Lower leg skin (tissue), 4 donors: ENCODE measurements at places on chromosomes 2 and 18.

DNA sequence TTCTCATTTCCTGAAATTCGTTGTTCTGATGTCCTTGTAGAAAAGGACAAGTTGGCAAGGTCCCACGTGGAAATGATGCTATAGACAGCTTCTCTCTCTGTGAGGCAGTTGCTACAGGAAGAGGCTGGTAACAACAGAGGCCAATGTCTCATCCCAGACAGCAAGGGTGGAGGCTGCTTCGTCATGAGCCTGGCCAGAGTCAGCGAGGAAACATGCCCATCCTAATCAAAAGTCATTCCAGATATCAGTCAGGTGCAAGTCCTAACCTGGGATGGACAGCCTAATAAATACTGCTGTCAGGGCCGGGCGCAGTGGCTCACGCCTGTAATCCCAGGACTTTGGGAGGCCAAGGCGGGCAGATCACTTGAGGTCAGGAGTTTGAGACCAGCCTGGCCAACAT lies 6.4 kb upstream of the SMAD7 start:
- DNase-seq, result no peak

GRCh38 chr2:28336982-28337627 lies 55.6 kb upstream of the FOSL2 start:
- DNase-seq, result peak; percentile 85

- DNase-seq, result no peak
These were observed 28.9 kb downstream of the MGAT5 start for GRCh38 chr2:134282629-134283400.

- no peak for DNase-seq
These were observed 2.2 kb downstream of the PLEKHA3 start for GRCh38 chr2:178482437-178482836.

DNA sequence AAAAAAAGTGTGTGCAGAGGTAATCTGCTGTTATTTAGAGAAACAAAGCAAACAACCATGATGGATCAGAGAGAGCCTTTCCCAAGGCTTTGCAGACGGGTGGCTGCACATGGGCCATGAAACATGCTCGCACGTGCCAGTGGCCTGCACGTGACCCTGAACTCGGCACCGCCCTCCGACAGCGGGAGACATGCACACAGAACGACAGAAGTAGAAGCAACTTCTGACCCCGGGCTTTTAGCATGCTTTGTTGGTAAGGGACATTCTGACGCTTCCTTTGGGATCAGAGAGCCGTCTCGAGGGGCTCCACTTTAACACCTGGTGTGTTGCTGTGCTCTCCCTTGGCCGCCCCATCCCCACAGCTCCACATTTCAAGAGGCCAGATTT lies 112.5 kb downstream of the KCNF1 start:
- no peak for DNase-seq

- no peak for DNase-seq
These were observed 46.1 kb upstream of the CYTIP start for GRCh38 chr2:157489983-157490382.

- DNase-seq, result no peak
These were observed 49.6 kb downstream of the LINC00305 start for GRCh38 chr18:64099244-64099643.

GRCh38 chr2:40348665-40349064 lies 103.2 kb downstream of the SLC8A1 start:
- no peak for DNase-seq

DNA sequence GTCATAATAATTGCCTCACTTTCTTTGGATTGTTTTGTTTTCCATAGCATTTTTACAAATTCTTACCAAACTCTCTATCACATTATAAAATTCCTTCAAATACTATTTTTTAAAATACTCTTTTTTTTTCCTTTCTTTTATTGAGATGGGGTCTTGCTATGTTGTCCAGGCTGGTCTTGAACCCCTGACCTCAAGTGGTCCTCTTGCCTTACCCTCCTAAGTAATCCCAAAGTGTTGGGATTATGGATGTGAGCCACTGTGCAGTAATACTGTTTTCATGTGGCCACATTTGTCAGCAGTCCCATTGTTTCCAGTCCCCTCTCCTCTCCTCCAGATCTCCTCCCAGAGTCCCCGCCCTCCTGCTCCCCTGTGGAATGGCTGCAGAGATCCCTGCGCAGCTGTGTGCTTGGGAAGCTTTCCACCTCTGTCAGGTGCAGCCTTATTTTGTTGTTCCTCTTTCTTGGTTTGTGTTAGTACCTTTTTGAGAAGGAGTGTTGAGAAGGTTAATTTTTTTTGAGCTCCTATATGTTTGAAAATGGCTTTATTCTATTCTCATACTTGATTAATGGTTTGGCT lies 227.3 kb downstream of the LOXHD1 start:
- no peak for DNase-seq

GRCh38 chr2:176134035-176134434 lies 4.5 kb downstream of the HOXD8 start:
- no peak for DNase-seq

GRCh38 chr2:232980683-232981082 lies 32.4 kb downstream of the NGEF start:
- peak; percentile 77 for DNase-seq

DNA sequence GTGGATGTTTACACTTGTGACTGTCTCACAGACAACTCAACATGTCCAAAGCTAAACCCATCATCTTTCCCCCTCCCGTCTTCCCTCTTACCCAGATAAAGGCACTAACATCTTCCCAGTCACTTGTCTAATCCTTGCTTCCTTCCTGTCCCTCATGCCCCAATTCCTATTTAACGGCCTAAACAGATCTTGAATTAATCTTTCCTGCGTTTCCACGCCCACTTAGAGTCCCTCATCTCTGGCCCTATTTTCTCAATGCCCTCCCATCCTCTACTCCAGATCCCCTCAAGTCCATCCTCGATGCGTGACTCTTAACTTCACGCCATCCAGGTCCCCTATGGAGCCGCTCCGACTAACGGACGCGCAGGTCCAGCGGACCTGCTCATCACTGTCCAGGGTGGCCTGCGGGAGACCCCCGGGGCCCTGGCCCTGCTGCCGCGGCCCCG lies 682 bp upstream of the SCLY start:
- DNase-seq, result no peak

GRCh38 chr2:203490391-203490790 lies 44.7 kb downstream of the RAPH1 start:
- no peak for DNase-seq

DNA sequence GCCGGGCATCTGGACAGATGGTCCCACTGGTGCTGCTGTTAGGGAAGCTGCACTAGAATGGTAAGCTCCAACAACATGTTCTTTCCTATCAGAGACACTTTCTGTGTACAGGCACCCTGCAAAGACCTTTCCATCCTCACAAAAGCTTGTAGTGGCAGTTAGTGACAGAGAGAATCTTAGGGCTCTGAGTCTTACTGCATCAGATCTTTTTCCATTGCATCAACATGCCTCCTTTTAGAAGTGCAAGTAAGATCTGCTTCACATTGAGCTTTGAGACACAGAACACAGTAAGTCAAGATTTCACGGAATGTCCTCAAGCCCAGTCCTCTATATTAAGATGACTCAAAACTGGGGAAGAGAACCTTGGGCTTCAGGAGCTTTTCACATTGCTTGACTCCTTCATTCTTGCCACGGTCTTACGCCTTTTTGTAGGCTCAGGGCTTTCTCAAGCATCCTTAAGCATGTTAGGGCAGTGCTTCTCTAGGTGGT lies 52.6 kb downstream of the ARL4C start:
- no peak for DNase-seq

DNA sequence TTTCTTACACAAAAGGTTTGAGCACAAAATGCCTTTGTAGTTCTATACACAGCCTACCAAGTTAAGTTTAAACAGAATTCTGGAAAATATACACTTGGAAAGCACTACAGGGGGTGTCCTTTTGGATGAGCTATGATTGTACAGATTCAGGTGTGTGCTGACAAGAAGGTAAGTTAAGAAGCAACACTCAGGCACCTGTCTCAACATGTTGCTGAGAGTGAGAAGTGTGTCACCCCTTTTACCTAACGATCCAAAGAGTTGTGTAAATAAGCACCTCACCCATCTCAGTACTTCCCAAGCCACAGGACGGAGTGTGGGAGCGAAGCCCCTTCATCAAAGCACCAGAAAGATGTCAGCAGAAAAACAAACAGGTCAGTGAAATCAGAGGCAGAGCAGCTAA lies 109.5 kb upstream of the DAPL1 start:
- no peak for DNase-seq

DNA sequence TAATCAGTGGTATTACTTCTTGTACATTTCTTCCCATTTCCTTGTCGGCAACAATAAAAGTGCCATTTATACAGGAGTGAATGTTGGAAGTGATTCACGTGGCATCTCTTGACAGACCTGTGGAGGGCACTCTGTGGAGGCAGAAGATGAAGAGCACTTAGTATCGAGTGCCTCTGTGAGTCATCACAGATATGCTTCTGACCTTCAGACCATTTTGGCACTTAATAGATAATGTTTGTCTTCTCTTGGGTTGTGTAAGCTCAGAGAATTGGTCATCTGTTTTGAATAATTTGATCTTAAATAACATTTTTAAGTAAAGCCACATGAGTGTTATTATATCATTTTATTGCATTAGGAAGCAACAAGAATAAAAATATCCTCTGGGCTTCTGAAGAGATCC lies 305.5 kb downstream of the PTPRM start:
- no peak for DNase-seq

DNA sequence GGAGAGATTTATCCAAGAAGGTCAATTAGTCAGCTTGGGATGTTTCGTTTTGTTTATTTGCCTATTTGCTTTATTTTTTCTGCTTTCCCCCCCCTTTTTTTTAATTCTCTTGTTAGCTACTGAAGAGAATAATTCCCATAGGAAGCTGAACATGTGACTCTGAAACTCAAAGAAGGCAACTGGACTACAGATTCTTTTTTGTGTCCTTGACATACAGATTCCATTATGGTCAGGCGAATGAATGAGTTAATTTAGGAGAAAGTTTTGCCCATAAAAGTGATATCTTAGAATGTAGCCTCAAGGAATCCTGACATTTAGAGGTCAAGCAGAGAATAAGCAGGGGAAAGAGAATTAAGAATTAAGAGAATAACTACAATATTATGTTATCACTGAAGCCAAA lies 514.2 kb upstream of the LINC00305 start:
- no peak for DNase-seq

GRCh38 chr2:239271882-239272281 lies 128.9 kb downstream of the HDAC4 start:
- DNase-seq, result peak; percentile 56

DNA sequence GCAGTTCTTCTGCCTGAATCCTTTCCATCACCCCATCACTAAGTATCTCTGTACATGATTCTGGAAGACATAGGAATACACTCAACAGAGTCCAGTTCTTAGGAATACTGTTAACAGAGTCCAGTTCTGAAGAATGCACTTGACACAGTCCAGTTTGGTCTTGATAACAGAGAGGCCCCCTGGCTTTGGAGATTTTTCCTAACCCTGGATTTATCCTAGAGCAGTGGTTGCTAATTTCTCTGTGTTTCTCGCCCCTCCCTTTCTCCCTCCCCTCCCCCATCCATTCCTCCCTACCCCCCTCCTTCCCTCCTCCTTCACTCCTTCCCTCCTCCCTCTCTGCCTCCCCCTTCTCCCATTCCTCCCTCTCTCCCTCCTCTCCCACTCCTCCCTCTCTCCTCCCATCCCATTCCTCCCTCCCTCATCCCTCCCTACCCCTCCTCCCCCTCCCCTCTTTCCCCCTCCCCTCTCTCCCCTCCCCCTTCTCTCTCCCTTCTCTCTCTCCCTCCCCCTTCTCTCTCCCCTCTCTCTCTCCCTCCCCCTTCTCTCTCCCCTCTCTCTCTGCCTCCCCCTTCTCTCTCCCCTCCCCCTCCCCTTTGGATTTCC lies 105.4 kb downstream of the RTN4 start:
- no peak for DNase-seq

GRCh38 chr2:17600556-17601204 lies 60.2 kb downstream of the VSNL1 start:
- DNase-seq, result no peak

GRCh38 chr2:190357600-190357999 lies 14.2 kb downstream of the INPP1 start:
- DNase-seq, result no peak

- DNase-seq, result peak; percentile 58
These were observed 104.5 kb upstream of the ZNF521 start for GRCh38 chr18:25456334-25457010.

GRCh38 chr18:58288921-58289797 lies 245.1 kb downstream of the NEDD4L start:
- DNase-seq, result no peak
